ENCODE measurements at places on chromosomes 1 and 21. TPM values are rescaled to one million over a fixed set of nuclear protein-coding genes. Genes with fewer than 3 reads are reported as not detected.

GRCh38 chr1:52238474-52238873 is 96.6 kb downstream of the ZFYVE9 start:
- no peak for DNase-seq

- no peak for DNase-seq
These were observed 51.8 kb downstream of the TNFRSF8 start for GRCh38 chr1:12114916-12115315.

The PLPP3 gene
- 53.9 TPM for total RNA-seq

The C1QTNF12 gene
- total RNA-seq, result 3.5 TPM

DNA sequence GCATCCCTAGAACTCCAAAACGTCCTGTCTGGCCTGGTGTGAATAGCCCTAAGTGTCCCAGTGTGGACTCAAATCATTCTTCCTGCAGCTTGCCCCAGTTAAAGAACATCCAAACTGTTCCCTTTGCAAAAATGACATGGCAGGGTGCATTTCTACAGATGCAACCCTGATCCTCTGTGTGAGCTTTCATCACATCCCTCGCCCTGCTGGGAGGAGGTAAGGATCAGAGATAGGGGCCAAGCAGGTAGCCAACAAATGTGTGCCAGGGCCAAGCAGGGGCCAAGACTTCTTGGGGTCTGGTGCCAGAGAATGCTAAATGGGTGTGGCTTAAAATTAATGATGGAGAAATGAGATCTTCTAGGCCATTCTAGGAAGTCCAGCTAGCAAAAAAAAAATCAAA is 27.1 kb upstream of the MPZL1 start:
- DNase-seq, result no peak

GRCh38 chr1:156386134-156386901 is 17.3 kb downstream of the RHBG start:
- DNase-seq, result no peak

GRCh38 chr1:18537386-18538306 is 56.9 kb downstream of the KLHDC7A start:
- peak; percentile 30 for DNase-seq

The EFHD2 gene
- total RNA-seq, result 11.4 TPM

GRCh38 chr1:182795563-182796228 is 6.1 kb downstream of the NPL start:
- DNase-seq, result no peak

The CELA3B gene
- total RNA-seq, result 7.4 TPM

DNA sequence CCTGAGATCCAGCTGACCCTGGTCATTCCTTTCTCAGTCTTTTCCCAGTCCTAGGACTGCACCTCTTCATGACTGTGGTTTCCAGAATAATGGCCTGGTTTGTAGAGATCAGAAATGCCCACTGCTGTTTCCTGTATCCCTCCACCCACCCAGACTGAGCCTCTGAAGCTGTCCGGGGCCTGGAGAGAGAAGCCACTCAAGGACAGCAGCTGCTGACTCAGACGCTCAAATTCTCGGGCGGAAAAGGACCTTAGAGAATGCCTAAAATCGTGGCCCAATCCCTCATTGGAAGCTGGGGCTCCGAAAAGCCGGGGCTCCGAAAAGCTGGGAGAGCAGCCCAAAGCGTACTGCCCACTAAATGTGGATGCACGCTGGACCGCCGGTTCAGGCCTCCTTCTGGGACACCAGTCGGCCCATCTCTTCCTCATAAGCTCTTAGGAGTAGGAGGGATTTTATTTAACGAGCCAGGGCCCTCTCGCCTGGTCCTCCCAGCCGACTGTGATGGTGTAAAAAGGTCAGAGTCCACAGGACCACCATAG is 7.8 kb upstream of the GPR61 start:
- no peak for DNase-seq

DNA sequence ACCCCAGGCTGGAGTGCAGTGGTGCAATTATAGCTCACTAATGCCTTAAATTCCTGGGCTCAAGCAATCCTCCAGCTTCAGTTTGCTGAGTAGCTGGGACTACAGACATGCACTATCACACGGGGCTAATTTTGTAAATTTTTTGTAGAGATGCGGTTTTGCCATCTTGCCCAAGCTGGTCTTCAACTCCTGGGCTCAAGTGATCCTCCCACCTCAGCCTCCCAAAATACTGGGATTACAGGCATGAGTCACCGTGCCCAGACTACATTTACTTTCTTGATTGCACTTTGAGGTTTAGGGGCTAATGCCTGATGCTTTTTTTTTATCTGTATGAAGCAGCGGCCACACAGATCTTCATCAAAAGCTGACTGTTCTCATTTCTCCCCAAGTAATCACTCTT is 124.6 kb downstream of the KIF26B start:
- DNase-seq, result no peak

DNA sequence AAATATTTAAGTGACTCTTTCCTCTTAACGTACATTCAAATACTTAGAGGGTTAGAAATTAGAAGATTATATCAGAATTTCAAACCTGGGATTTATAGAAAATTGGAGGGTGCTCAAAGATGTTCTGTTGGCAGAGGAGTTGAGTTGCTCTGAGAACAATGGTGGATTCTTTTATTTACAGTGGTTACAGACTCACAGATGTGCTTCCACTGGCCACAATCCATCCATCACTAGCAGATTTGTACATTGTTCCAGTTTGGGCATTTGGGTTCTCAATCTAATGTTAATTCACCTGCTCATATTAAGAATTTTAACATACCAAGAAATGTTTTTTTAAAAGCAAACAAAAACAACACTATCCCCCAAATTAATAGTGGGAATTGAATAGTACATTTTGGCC is 23.5 kb downstream of the DNAJC6 start:
- no peak for DNase-seq

The ZNF496 gene
- total RNA-seq, result 4.4 TPM

DNA sequence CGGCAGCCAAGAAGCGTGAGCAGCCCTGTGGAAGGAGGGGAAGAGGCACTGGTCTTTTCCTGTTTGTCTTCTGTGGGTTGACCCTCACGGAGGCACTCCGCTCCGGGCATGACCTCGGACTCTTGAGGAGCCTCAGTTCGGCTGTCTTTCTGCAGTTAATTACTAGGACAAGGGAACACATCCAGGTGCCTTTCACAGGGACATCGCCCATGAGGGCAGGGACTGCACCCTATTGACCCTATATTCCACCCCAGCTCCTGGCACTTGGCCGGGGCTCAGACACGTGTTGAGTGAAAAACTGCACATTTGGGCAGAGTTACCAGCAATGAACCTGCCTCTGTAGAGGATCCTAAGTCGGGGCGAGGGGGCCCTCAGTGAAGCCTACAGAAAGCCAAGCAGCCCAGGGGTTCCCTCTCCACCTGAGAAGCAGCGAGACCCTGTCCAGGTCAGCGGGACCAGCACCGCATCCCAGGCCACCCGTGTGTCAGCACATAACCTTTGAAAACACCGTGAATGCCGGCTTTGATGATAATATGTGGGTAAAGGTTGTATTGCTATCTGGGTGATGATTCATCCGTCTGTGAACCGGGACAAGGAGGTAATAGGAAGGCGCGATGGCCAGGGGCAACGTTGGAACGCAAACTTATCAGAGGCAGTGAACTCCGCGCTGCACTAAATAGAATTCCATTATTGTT is 161.4 kb upstream of the ARHGEF16 start:
- DNase-seq, result no peak

The ADORA3 gene
- 3.0 TPM for total RNA-seq

- no peak for DNase-seq
These were observed 34.9 kb downstream of the ASH1L start for GRCh38 chr1:155527677-155528076.

- no peak for DNase-seq
These were observed 34.4 kb downstream of the HHAT start for GRCh38 chr1:210363119-210363518.

GRCh38 chr1:109535971-109536491 is 3.6 kb upstream of the GPR61 start:
- DNase-seq, result peak; percentile 26

The GBP3 gene
- 4.3 TPM for total RNA-seq

GRCh38 chr1:21724098-21724497 is 54.9 kb upstream of the RAP1GAP start:
- no peak for DNase-seq

The ACTRT2 gene
- not detected for total RNA-seq

GRCh38 chr1:162502077-162502476 is 4.5 kb downstream of the UHMK1 start:
- DNase-seq, result no peak

- DNase-seq, result no peak
These were observed 6.3 kb downstream of the TTC3 start for GRCh38 chr21:37079211-37079824.

DNA sequence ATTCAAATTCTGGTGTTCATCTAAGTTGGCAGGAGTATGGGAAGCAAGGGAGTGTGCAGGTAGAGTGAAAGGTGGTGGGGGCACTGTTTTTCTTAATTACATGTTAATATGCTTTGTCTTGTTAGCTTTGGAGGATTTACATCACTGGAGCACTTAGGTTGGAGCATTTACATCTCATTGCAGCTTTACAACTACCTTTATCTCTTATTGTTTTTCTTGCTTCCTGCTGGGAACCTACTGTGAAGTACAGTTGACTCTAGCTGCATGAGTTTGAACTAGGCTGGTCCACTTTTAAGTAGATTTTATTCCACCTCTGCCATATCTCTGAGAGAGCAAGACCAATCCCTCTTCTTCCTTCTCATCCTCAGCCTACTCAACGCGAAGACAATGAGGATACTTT is 554.8 kb upstream of the B3GALT2 start:
- no peak for DNase-seq

DNA sequence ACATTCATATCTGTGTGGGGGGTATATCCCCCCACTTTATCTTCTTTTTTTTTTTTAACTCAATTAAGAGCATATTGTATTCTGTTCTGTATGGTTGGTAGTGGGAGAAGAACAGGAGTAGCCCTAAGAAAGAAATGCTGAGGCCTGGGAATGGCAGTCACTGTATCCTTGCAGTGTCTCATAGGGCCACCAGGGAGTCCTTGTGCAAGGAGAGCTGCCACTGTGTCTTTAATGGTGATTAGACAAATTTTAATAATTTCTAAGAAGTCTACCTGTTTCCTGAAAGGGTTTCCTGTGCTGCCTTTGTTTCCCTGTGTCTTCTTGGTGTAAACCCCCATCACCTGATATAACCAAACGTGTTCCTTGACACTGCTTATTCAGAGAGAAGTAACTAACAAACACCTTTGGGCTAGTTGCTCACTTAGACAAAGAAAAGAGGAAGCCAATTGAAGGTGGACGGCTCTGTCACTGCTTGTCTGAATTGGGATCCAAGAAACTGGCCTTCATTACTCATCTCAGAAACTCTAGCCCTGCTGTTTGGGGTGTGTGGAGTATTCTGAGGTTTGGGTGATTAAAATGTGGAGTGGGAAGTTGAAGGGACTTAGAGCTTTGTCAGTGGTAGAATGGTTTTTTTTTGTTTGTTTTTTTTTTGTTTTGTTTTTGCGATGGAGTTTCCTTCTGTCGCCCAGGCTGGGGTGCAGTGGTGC is 15.2 kb downstream of the GIPC2 start:
- DNase-seq, result no peak

DNA sequence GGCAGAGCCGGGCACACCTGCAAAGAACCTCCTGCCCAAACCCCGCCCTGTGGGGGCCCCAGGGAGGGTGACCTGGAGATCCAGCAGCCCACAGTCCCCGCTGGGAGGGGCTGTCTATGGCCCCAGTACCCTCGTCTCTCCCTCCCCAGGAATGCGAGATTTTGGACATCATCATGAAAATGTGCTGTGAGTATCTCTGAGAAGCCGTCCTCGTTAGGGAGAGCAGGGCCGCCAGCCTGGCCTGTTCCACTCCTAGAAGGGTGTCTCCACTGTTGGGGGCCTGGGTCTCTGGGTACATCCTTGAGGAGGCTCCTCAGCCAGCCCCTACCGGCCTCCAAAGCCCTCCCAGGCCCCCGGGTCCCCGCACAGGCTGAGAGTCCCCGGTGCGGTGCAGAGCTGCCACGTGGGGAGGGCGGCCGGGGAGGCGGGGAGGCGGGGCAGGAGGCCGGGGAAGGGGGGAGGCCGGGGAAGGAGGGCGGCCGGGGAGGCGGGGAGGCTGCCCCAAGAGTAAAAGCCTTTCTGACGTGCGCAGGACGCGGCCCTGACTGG is 18.7 kb downstream of the COL6A1 start:
- no peak for DNase-seq

- DNase-seq, result no peak
These were observed 17.4 kb downstream of the DNM3 start for GRCh38 chr1:171858696-171859095.

DNA sequence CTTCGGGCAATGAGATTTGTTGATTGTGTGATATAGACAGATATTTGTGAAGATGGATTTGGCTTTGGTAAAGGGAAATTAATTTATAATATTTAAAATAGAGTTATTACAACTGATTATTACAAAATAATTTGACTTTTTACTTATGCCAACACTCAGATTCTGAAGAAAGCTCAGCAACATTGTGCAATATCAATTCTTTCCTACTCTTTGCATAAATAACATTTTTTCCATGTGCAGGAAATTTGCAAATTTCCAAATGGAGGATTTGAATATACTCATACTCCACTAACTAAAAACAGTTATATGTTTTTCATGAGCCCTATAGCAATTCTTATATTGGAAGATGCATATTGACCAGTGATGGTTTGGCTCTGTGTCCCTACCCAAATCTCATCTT is 676.4 kb upstream of the ADAMTS5 start:
- no peak for DNase-seq

DNA sequence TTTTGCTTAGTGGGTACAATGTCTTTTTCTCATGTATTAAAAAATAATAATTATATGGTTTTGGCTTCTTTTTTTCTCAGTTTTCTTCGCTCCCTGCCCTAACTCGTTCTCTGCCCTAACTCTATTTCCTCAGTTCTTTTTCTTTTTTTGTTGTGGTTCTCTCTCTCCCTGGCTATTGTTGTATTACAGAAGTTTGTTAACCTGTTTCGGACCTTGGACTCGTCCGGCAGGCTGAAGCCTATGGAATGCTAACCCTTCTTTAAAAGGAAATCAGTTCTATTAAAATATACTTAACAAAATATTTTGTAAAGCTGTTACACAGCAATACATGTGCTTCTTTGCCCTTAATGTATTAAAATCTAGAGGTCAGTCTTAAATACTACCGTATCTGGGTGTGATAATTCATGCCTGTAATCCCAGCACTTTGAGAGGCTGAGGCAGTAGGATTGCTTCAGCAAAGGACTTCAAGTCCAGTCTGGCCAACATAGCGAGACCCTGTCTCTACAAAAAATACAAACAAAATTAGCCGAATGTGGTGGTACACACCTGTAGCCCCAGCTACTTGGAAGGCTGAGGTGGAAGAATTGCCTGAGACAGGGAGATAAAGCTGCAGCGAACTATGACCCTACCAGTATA is 64.1 kb downstream of the ANGPTL1 start:
- DNase-seq, result no peak

DNA sequence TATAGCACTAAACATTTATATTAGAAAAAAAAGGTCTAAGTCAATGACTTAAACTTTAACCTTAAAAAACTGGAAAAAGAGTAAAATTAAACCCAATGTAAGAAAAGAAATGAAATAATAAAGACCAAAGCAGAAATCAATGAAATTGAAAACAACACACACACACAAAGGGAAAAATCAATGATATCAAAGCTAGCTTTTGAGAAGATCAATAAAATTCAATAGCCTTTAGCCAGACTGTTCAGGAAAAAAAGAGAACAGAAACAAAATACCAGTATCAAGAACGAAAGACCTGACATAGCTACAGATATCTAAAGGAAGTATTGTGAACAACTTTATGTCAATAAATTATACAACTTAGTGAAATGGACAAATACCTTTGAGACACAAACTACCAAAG is 7.1 kb downstream of the DHCR24 start:
- no peak for DNase-seq

GRCh38 chr1:188154761-188155160 is 1326.0 kb downstream of the PLA2G4A start:
- no peak for DNase-seq

The C1orf56 gene
- total RNA-seq, result 4.3 TPM
